Right kidney (tissue), 9 donors: ENCODE measurements at places on chromosomes 2 and 18.

DNA sequence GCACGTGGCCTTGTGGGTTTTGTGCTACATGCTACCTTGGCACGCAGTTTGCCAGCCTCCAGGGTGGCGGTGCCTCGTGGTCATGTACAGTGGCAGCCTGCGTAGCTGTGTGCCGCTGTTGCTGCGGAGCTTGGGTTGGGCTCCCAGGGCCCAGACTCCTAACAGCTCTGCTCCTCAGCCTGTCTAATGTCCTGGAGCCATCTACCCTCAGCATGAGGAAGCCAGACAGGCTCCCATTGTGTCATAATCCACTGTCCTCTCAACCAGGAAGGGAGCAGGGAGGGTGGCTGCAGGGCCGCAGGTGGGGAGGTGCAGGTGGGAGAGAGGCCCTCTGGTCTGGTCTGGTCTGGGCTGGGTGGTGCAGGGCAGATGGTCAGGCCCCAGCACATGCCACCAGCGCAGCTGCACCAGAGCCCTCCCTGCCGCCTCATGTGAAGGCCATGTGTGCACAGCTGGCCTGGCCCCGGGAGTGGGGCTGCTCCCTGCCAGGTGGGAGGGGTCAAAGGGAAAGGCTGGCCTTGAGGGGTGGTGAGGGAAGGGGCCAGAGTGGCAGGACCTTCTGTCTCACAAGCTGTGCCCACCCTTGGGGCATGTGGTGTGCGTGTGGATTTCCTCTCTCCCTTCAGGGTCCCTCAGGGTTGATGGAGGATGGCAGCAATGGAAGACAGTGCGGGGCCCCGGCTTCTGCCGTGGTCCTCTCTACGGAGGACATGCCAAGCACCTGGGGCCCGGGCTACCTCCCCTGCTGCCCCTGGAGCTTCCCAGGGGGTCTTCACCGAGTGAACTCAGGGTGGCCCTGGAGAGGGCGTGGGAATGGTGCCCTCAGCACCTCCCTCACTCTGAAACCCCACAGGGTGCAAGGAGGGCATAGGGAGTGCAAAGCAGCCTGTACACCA is 4.8 kb downstream of the ATOH8 start:
- DNase-seq: no peak

DNA sequence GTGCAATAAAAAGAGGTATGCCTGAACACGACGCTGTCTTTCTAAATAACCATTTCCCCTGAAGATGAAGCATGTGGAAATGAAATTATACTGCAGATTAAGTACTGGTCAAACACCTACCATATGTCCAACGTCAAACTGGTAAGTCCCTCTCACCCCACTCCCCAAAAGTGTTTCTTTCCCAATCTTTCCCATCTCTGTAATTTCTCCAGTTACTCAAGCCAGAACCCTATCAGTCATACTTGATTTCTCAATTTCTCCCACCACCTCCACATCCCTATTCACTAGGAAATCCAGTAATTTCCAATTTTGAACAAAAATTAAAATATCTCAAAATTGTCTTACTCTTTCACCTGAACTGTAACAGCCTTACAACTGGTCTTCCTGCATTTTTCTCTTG is 29.2 kb downstream of the HDHD2 start:
- no peak for DNase-seq

DNA sequence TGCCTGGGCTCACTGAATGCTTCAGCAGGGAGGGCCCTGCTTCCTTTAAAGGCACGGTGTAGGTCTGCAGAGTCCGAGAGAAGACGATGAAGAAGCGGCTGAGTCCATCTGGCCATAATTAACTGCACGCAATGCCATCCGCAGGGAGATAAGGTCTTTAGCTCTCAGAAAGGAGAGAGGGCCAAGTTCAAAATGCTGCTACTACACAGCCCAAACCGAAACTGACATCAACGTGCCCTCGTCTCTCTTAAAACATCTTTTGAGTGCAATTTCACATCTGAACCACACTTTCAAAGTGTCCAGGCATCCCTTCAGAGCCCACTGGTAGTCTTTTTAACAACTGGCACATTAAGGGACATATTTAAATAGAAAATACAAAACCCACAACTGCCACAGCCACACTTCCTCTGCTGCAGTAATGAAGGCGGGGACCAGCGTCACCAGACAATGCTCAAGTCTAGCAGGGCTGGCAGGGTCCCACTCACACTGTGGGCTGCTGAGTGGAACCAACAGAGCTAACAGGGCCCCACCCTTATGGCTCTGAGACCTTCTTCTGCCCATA is 35.8 kb downstream of the ST3GAL5 start:
- DNase-seq: no peak

DNA sequence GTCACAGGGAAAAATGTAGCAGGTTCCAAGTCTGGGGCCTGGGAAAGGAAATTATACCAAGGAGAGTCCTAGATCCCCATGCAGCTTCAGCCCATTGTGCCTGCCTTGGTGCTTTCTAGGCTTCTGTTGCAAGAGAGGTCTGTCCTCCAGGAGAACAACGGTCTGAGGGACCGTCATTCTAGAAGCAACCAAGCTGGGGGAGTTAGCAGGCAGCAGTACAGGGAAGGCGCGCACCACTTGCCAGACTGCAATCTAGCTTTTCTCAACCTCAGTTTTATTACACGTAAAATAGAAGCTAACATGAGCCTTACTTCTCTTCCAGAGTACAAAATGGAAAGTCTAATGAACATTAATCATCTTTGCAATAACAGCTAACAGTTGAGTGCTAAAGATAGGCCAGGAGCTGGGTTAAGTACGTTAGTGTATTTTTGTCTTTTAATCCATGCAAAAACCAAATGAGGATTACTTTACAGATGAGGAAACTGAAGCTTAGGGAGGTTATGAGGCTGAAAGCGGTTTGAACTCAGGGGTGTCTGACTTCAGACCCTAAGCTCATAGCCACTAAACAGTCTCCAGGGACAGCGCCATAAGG is 1.9 kb downstream of the TCF23 start:
- no peak for DNase-seq

DNA sequence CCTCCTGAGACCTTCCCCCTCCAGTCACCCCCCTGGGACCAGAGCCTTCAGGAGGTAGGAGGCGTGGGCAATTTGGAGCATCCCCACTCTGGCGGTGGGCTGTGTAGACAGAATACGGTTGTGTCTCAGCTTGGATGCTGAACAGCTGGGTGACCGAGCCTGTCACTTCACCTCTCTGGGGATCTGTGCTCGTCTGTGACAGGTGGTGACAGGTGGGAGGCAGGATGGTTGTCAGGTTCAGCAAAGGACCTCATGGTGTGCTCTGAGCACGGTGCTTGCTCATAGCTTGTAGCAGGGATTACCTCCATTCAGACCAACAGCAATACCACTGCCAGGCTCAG is 186.5 kb upstream of the HS6ST1 start:
- no peak for DNase-seq

DNA sequence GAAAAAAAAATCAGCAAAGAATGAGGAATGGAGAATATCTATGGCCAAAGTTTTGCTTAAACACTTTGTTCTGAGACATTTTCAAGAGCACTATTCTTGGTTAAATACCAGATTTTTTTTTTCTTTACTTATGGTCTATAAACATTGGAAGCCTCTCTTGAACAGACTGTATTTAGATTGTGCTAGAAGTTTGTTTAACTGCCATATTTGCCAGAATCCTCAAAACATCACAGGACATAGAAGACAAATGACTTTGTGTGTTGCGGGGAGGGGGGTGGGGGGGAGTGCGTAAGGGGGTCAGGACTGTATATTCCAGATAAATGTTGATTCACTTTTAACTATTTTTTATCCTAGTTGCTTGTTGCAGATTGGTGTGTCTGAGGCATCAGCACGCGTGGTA is 262.0 kb downstream of the MEIS1 start:
- DNase-seq: no peak

DNA sequence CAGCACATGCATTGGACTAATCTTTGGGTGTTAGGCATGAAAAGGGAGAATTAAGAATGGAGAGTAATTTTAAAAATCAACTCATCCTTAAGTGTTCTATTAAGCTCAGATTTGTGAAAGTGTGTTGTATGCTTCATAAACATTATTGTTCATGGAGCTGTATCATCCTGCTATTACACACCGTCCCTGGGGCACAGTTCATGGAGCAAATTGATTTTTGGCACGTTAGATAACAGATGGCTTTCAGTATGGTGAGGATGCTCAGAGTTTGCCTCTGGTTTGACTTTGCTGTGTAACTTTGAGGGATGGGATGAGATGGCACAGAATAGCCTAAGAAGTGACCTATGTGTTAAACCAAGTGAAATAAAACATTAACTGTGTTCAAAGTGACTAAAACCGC is 97.1 kb downstream of the MGAT5 start:
- DNase-seq: no peak
